ENCODE measurements at places on chromosomes 5 and 9.
A peak's percentile ranks its signal among the peaks of the same experiment; 100 is the strongest.

DNA sequence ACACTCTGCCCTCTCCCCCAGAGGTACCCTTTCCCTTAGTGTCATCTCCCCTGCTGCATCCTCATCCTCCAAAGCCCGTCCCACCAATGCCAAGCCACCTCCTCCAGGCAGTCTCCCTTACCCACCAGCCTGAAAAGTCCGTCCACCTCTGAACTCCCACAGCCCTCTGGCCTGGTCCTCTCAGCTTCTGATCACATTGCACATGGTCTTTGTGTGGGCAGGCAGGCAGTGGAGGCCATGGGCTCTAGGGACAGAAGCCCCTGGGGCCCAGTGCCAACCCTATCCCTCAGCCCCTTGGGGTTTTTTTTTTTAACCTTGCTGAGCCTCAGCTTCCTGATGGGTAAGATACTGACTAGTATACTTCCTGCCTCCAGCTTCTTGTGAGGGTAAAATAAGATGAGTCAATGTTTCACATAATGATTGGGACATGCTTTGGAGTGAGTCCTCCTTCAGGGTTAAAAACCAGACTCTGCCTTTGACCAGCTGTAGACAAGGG lies 19.4 kb downstream of the CSF1R start:
- DNase-seq = no peak

- DNase-seq = no peak
Measured at GRCh38 chr5:5309645-5310044, 112.8 kb upstream of the ICE1 start.

GRCh38 chr9:123657941-123658340 lies 272.0 kb downstream of the DENND1A start:
- no peak for DNase-seq

DNA sequence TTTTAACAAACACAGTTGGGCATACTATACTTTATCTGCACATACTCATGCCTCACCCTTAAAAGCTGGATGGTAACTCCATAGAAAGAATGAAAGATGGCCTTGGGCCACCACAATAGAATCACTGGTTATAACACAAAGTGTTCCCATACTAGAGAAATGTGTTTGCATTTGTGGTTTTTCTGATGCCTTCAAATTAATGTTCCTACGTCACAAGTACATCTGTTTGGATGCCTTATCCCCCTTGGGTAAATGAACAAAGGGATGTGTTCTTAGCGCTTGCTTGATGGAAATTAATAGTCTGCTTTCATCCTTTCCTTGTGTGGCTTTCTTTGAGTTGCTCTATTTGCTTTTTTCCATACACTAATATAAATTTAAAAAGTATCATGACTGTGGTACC lies 291.1 kb upstream of the PDE4D start:
- no peak for DNase-seq

DNA sequence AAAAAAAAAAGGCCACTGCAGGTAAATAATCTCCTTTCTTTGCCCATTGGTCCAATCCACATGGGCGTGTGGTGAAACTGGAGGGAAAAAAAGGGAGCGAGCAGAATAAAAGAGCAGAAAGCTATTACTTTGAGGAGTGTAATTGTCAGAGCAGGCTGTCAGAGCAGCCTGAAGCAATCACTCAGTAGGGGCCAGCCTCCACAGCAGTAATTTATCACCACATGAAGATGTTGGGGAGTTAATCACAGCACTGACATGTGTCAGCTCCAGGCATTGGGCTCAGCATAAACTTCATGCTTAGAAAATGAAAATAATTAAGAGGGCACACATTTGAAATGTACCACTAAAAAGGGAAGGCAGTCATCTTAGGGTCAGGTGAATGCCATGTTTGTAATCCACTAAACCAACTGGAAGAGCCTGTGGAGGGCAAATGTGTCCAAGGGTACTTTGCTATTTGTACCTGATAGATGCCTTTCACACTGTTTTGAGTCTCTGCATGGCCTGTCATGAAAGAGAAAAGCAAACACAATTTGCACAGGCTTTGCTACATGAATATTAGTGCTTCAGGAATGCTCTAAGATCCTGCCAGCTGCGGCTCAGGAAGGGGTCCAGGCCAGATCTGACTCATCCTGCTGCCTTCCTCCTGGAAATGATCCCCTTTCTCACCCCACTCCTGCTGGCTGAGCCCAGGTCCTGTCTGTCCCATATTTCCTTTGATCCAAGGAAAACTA lies 2.9 kb upstream of the PTGER4 start:
- no peak for DNase-seq

- DNase-seq = no peak
Measured at GRCh38 chr9:6771722-6772121, 13.9 kb downstream of the KDM4C start.

- peak; percentile 26 for DNase-seq
Measured at GRCh38 chr9:89604729-89605464, at the start of gene GADD45G. TSS of gene GADD45G (plus strand) at chr9:89605012. CDS start at chr9:89605122, 110 bp downstream.

DNA sequence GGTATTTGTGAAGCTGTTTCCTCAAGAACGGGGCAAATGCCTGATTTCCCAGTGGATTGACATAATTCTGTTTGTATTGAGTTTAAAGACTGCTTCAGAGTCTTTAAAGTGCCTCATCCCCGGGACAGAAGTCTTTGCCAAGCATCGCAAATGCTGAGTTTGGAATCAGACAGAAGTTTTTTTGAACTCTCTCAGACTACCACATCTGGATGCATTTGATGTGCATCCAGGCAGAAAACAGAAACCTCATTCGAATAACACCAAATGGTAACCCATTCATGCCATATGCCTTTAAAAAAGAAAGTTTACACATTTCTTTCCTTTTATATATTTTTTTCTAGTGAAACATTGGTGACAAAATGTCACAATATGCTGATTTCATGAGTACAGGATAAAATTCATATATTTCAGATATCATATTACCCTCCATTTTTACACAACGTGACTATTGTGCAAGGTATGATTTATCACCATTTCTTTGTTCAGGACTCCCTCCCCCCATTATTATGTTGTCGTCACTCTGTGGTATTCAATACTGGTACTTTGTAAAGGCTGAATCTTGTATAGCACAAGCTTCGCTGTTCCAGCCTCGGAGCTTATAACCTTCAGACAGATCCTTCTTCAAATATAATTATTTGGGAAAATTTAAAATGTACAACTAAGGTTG lies 91.1 kb downstream of the ZNF608 start:
- no peak for DNase-seq

- no peak for DNase-seq
Measured at GRCh38 chr9:89352874-89353649, 34.8 kb downstream of the SECISBP2 start.

DNA sequence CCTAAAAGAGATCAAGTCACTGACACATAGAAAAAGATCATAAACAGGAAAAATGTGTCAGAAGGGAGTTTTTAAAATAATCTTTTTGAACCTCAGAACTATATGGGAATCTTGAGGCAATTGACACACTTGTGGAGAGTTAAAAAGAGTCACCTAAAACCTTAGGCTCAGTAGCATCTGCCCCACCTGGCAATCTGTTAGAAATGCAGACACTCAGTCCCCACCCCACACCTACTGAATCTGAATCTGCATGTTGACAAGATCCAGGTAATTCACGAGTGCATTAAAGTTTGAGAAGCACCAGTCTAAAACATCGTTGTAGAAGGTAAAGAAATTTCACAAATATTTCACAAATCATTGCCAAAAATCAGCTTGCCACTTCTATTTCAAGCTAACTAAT lies 388.3 kb downstream of the NR2F1-AS1 start:
- no peak for DNase-seq

GRCh38 chr5:175713930-175714329 lies 56.1 kb downstream of the HRH2 start:
- no peak for DNase-seq

DNA sequence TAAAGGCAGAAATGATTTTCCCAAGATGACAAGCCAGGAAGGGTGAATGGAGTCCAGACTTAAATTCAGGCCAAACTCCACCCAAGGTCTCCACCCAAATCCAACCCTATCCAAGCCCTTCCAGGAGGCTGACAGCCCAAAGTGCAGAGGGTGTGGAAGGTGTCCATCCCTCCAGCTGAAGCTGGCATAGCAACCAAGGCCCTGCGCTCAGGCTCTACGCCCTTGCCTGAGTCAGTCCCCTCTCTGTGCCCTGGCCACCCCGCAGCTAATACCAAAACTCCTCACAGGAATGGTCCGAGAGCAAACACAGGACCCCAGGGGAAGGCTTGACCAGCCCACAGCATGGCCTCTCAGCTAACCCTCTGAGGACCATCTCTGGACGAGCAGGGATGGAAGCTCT lies 2.1 kb downstream of the SEPTIN8 start:
- DNase-seq = no peak

DNA sequence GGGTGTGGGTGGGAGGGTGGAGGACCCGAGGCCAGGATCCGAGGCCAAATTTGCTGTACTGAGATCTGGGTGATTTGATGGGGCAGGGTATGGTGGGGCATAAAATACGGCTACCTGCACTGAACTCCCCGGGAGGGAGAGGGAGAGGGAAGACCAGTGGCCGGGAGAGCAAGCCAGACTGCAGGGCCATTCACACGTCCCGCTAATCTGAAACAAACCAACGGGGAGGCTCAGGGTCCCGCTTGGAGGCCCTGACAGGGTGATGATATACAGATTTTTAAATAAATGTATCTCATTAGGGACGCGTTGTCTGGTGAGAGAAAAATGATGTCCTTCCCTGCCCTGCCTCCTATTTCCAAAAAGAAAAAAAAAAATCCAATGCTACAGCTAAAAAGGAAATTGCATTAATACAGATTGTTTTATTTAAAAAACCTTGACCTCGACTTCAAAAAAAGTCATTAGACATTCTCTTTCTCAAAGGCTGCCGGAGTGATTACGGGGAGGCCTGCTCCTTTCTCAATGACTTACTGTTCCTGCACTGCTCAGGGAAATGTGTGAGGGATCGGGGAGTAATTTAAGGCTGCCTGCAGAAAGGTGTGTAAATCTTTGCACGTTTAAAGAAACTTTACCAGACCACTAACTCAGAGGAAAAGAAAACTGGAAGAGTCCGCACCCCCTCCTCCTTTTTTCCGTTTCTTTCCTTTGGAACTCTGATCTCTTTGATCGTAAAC lies 11.5 kb upstream of the PRRX2 start:
- no peak for DNase-seq

- no peak for DNase-seq
Measured at GRCh38 chr9:134332266-134332665, 6.0 kb downstream of the RXRA start.

- no peak for DNase-seq
Measured at GRCh38 chr5:169778622-169779596, 141.8 kb downstream of the DOCK2 start.

GRCh38 chr5:167797933-167798332 lies 493.5 kb upstream of the WWC1 start:
- no peak for DNase-seq

DNA sequence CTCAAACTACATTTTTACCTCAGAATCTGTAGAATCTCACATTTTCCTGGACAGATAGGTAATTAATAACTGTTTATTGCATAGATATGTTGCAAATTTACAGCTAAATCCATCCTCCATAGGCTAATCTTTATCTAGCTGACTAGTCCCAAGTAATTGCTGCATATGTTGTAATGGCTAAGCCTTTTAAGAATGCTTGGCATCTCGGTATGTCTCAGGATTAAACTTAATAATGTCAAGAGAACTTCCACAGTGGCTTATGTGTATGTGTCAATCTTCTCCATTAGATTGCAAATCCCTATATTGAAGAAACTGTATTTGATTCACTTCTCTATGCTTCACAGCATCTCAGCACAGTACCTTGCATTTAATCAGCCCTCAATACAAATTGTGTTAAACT lies 131.9 kb downstream of the PRDM9 start:
- DNase-seq = no peak

GRCh38 chr5:175082346-175082745 lies 358.0 kb downstream of the MSX2 start:
- no peak for DNase-seq

- DNase-seq = no peak
Measured at GRCh38 chr5:170745481-170746071, 37.9 kb upstream of the GABRP start.

DNA sequence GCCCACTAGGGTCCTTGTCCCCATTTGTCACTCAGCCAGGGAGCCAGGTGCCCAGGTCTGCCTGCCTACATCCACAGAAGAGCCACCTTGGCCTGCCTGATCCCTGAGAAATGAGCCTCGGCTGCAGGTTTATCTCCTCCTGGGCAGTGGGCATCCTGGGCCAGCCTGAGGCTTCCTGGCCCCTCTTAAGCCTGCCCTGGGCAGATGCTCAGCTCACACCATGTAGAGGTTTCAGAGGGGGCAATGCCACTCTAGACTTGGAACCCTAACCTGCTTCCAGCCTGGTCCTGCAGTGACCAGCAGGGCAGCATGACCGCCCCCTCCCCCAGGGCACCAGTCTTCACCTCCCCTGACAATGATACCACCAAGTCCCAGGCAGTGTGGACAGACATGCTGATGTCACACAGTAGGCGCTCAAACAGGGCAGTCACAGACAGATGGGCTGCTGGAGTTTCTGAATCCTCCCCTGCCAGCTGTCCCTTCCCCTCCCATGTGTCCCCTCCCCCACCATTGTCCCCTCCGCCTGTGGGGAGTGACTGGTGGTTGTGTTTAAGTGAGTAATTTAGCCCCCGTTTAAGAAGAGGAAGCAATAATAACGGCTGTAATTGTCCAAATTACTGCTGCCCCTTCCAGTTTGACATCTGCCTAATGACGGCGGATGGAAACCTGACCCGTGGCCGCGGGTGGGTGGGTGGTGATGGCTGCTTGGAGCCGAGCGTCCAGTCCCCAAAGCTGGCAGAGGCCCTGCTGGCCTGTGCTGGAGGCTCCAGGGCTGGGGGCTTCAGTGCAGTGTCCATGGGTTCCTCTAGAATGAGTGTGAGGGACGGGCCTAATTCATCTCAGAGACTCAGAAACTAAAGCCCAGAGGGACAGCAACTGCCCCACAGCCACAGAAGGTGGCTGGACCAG lies 147.7 kb downstream of the BARX1 start:
- DNase-seq = no peak

DNA sequence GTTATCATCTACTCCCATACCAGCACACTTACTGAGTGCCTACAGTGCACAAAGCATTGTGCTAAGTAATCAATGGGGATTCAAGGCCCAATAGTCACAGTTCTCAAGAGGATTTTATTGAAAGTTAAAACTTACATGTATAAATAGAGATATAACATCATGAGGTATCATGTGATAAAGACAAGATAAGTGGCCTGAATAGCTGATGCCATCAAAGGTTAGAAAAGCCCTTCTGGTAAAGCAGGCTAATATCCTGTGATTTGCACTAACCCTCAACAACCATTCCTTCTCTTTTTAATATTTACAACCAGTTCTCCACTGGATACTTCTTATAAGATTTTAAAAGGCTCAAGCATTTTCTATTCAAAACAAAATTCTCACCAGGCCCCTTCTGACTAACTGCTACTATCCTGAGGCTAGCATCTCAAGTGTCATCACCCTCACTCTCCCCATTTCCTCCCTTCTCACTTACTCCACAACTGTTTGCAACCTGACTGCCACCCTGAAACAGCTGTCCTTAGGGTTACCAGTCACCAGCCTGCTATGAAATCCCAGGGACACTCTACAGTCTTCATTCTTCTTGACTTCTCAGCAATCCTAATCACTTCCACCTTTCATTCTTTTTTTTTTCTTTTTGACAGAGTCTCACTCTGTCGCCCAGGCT lies 377.9 kb downstream of the ENC1 start:
- no peak for DNase-seq

Data from GDM1 (cell line).